ENCODE measurements at places on chromosomes 7 and 10. TPM values are rescaled to one million over a fixed set of nuclear protein-coding genes. Genes with fewer than 3 reads are reported as not detected.

The DOCK1 gene
- 11.4 TPM for polyA plus RNA-seq

The PDGFA gene
- polyA plus RNA-seq: 6.1 TPM

The CFAP69 gene
- 1.4 TPM for polyA plus RNA-seq

The MMRN2 gene
- 4.1 TPM for polyA plus RNA-seq

The KIF20B gene
- polyA plus RNA-seq: 3.3 TPM

The TNS3 gene
- polyA plus RNA-seq: 2.7 TPM

The ITGB8 gene
- 4.2 TPM for polyA plus RNA-seq

The STOX1 gene
- 0.98 TPM for polyA plus RNA-seq

The GALNT17 gene
- 1.7 TPM for polyA plus RNA-seq

All from esophagus (tissue), 2 donors.